Endothelial cell (in vitro differentiated cells): ENCODE measurements at places on chromosomes 1 and 21.
A peak's percentile ranks its signal among the peaks of the same experiment; 100 is the strongest.

DNA sequence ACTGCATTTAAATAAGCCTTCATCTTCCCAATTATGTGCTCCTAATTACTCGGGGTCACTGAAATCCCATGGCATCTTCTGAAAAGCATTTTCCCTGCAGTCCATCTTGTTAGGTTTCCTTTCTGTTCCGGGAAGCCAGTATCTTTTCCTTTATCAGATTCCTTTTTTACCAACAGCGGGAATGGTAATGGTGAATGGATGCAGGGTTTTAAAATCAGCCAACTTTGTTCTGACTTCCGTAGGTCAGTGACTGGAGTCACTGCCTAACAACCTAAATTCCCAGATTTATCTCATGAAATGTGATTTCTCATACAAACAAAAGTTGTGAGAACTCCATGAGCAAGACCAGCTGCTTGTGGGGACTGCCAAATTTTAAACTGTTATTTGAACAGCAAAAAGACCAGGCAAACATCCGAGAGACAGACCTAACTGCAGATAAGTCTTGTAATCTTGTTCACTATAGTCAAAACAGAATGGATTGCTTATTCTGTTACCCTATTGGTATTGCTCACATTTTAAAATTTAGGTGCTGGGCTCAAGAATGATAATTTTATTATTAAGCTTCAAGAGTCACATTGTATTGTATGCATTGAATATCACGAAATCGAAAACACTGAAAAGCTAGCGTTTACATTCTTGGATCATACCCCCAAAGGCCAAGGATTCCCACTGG lies 1.2 kb upstream of the RWDD3 start:
- DNase-seq, result no peak

DNA sequence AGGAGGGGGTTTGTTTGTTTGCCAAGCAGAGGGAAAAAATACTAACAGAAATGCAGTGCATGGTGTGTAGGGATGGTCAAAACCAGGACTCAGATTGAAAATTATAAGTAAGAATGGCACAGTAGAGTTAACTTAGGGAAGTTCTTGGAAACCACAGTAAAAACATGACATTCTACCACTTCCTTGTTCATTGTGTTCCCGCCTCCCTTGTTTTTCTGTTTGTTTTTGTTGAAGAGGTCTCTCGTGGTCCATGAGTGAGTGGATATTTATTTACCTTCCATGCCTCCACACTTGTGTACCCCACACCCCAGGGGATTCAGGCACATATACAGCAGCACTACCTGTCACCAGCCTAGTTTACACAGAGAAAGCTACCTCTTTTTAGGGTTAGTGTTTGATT lies 69.6 kb downstream of the OLFML2B start:
- DNase-seq, result no peak

DNA sequence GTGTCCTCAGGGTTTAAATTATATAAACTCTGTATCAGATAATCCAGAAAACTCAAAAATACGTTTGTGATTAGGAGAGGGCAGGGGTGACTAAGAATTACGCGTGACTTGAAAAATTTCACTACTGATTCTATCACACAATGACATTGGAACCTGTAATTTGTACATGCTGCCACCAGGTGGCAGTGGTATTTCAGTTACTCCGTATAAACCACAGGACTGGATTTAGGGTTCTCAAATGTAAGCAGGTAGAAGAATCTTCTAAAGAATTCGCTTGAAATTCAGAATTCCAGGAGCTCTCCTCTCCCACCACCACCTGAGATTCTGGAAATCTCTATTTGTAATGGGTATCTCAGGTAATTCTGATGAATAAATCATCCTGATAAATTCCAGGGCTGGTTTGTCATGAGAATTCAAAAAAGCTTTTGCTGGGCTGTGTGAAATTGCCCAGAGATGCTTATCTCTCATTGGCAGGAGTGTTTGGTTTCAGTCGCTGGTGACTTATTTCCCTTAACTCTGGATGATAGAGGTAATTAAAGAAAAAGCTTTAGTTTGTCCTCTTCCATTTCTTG lies 1.7 kb upstream of the KRTAP7-1 start:
- DNase-seq, result peak; percentile 28

GRCh38 chr1:29438991-29439390 lies 202.7 kb downstream of the PTPRU start:
- no peak for DNase-seq

DNA sequence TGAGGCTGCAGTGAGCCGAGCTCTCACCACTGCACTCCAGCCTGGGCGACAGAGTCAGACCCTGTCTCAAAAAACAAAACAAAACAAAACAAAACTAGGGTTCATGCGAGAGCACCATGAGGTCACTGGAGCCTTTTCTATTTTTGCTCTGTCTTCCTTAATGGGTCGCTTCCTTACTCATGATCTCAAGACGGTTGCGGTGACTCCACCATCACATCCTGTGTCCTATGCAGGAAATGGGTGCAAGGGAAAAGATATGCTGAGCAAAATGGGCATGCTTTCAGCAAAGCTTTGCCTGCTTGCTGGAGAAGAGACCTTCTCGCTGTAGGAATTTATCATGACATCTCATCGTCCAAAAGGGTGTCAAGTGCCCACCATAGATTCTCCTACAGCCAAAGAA lies 36.4 kb downstream of the WNT9A start:
- no peak for DNase-seq

- DNase-seq, result no peak
These were observed 4.0 kb downstream of the FBLIM1 start for GRCh38 chr1:15762546-15762945.

DNA sequence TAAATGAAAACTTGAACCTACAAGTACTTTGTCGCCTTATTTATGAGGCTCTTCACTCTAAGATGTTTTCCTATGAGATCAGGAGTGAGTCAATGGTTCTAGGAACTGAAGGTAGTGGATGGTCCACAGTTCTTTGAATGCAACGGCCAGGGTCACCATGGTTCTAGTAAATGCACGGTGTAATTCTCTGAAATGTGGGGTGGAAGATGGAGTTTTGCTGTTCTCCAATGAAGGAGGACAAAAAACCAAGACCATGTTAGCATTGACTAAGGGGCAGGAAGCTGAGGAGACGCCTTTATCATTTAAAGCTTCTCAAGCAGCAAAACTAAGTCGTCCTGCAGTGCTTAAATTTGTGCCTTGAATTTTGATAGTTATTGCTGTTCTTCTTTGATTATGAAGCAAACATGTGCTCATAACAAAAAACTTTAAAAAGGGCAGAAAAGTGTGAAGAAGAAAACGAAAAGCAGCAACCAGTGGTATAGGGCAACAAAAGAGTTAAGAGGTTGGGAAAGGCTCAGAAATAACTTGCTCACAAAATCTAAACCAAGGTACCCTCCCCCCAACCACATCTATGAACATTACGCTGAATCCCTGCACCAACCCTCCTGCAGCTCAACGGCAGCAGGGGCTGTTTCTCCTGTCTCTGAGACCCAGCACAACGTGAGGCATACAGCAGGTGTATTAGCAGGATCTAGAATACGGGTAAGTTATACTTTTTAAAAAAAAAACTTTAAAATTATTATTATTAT lies 85.0 kb downstream of the MRPL37 start:
- no peak for DNase-seq

- DNase-seq, result no peak
These were observed 13.0 kb downstream of the FMO1 start for GRCh38 chr1:171261336-171261735.

- no peak for DNase-seq
These were observed 43.3 kb downstream of the LRRC53 start for GRCh38 chr1:74468982-74469603.

DNA sequence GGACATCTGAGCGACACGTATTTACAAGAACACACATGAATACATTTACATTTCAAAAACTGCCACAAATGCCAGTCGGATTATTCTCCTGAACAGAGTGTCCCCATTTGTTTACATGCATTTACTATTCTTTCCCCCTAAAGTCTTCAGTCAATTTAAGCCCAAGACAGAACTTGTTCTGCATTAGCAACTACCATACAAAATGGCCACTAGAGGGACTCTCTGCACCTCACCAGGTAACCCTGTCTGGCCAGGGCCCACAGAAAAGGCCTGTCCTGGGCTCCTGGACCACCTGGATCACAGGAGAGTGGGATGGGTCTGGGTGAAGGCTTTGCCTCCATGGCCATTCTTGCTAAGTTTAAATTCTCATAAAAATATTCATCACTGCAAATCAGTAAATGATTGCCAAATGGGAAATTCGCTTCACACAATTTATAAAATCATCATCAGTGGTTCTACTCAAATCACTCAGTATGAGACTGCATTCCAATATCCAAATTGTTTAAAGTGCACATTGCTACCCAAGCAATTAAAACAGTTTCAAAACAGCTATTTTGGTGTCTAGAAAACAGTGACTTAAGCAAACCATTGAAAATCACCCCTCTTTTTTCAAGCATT lies 12.5 kb upstream of the GUCA2A start:
- no peak for DNase-seq

GRCh38 chr21:14900058-14900457 lies 164.7 kb downstream of the NRIP1 start:
- no peak for DNase-seq

- no peak for DNase-seq
These were observed 1.2 kb downstream of the STPG1 start for GRCh38 chr1:24412408-24412807.

- peak; percentile 1 for DNase-seq
These were observed 313.1 kb downstream of the MATN1 start for GRCh38 chr1:30410153-30410851.

DNA sequence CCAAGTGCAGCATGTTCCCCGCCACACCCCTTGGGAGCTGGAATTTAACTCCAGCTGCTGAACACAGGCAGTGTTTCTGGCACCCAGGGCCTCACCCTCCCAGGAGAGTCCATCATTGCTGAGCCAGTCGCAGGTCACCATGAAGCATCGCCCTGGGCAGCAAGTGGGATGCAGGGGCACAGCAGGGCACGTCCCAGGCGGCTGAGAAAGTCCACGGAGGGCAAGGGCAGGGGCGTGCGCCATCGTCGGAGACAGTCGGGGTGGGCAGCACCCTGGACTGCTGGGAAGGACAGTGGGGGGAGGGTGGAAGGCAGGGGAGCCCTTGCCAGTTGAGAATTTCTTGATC lies 69.2 kb upstream of the PDE9A start:
- no peak for DNase-seq

DNA sequence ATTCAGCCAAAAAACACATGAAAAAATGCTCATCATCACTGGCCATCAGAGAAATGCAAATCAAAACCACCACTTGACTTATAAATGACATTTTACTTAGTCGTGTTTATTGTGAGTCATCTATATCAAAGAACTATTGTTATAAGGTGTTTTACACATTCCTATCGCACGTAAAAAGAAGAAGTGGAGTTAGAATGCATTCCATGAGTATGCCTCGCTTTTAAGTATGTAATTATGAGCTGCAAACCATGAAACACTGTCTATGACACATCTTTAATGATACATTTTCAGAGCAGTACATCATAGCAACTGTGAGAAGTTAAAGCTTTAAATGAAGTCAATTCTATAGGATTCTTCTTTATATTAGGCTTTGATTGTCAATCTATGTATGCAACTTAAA lies 614.3 kb upstream of the ADAMTS5 start:
- no peak for DNase-seq

GRCh38 chr1:31909691-31910090 lies 28.5 kb downstream of the PTP4A2 start:
- DNase-seq, result no peak

- no peak for DNase-seq
These were observed 13.5 kb downstream of the PANK4 start for GRCh38 chr1:2512862-2513421.

DNA sequence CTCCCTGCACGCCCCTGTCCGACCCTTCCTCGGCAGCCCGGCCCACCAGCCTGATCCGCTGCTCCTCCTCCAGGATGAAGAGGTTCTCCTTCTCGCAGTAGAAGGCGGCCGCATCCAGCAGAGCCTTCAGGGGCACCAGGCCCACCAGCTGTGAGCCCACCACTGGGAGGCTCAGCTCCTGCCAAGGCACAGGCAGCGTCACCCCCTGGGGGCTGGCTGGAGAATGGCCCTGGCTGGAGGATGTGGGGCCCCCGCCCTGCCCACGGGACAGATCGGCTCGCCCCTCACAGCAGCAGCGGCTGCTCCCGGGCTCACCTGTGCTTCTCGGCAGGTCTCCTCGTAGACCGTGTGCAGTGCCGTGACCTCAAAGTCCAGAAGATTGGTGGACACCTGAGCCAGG lies 5.3 kb downstream of the FTCD start:
- no peak for DNase-seq

DNA sequence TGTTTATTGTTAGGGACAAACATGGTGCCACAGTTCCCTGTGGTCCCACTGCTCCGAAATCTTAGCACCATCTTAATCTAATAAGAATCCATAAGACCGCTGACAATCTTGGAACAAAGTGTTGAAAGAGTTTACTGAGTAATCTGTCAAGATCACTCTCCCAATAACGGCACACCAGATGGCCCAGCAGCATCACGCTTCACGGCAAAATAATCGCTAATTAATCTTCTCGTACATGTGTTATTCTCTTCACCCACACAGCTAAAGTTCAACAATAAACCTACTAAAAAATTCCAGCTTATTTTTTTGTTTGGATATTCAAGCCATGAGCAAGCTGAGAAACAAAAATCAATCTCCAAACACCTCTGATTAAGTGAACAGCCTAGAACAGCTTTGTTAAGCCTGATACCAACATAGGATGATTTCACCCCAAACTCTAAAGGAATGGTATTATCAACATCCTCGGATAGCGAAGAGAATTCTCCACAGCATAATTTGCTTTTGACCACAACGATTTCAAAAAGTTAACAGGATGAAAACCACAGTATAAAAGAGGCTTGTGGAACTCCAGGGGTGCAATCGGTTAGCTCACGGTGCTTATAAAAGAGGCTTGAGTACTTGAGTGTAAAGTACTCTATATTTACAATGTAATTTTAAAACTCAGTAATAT lies 329.9 kb upstream of the GREM2 start:
- DNase-seq, result no peak

GRCh38 chr1:31733389-31734219 lies 29.8 kb upstream of the COL16A1 start:
- DNase-seq, result no peak
